Fibroblast of upper back skin (primary cell): ENCODE measurements at places on chromosomes 2 and 18.
A peak's percentile ranks its signal among the peaks of the same experiment; 100 is the strongest.

DNA sequence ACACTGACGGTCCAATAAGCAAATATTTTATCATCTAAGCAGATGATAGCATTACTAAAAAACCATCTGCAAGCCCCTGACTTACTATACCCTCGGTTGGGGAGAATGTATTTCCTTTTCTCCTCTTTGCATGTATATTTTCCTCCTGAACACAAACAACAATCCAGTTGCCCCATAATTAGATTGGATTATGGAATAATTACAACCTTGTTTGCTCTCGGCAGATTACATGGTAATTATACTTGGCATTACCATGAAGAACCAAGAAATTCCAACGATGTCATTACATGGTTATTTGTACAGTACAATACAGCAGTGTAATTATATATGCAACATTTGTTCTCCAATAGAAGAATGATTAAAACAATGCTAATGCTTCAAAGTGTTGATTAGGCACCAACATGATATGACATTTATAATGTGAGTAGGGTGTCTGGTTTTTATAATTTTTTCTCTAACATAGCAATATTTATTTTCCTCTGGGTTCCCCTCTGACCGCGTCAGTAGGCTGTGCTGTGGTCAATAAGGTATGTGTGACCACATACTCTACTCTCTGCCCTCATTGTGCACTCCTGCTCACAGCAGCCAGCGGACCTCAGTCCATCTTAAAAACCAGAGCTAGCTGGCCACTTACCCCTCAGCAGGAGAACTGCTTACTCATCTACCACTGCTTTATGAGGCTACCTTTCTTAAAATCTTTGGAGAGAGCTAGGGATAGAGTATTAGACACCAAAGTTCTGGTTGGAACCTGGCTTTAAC lies 176.1 kb downstream of the INSIG2 start:
- peak; percentile 31 for DNase-seq

- DNase-seq = no peak
Measured at GRCh38 chr2:17748745-17749144, 4.9 kb downstream of the SMC6 start.

DNA sequence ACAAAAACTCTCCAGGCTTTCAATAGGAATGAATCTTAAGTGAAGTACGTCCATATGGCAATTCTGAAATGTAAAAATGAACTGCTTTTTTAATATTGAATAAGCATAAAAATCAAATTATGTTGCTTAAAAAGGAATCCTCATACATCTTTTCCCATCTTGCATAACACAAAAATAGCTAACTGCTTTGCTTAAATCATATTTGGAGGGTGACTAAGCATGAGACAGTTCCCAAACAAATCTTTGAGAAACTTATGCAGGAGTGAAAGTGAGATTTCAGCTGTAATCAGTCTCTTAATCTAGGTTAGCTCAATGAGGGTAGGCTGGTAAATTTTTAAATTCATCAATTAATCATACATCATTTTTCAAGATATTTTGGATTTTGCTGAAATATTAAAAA lies 111.5 kb downstream of the MBD5 start:
- DNase-seq = peak; percentile 54

DNA sequence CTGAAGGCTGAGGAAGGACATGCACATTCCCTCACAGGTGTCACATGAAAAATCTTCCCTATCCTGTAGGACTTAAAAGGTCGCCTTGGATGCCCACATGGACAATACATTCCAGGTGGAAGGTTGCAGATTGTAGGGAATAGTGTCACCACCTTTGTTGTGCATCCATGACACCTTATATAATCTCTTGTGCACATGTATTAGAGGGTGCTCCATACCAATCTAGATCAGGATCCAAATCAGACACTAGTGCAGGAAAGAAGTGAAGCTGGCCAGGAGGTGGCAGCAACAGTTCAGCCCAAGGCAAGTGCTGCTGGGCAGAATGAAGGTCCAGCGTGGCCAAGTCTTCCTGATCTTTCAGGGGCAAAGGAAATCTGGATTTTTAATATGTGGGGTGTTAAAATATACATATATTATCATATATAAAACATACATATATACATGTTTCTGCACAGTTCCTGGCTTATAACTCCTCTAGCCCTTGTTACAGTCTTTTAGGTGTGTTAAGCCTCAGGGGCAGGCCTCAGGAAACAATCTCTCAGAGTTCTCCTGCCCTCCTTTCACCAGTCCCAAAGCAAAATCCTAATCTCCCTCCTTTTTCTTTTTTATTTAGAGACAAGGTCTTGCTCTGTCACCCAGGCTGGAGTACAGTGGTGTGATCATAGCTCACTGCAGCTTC lies 16.6 kb downstream of the NIF3L1 start:
- DNase-seq = peak; percentile 59

GRCh38 chr18:35578481-35578880 lies 3.1 kb upstream of the GALNT1 start:
- DNase-seq = peak; percentile 28

GRCh38 chr2:89797320-89798038 lies 1106.0 kb downstream of the RPIA start:
- DNase-seq = no peak

DNA sequence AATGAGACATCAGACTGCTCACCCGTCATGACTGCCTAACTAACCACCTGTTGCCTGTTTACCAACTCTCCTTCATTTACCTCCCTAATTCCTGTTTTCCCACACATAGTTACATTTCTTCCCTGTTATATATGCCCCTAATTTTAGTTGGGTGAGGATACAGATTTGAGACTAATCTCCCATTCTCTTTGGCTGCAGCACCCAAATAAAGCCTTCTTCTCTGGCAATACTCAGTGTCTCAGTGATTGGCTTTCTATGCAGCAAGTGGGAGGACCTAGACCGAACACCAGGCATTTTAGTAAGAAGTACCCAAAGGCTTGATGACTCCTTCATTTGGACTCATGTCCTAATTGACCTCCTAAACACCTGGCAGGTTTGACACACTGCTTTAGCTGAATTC lies 147.2 kb downstream of the TRIB2 start:
- no peak for DNase-seq

GRCh38 chr2:170930131-170930990 lies 1.3 kb downstream of the GORASP2 start:
- DNase-seq = peak; percentile 8

DNA sequence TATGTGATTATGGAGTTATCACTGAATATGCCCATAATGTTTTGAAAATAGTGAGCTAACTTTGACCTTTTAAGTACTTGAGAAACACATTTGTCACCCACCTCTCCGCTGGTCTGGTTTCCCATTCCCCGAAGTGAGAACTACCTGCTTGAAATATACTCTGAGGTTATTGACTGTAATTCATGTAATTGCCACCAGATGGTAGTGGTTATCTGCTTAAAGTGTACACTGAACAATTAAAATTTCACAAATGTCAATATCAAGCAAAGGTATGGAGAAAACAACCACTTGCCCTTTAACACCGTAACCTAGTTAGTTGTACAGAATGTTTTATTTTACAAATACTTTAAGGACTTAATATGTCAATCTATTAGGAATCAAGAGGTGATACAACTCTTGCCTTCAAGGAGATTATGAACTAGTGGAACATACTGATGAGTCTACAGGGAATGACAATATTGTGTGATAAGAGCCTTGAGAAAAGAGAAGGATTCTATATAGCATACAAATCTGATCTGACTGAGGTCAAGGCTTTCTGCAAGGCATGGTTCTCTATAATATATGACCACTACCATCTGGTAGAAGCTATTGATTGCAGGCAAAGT lies 316.8 kb upstream of the KCNH7 start:
- DNase-seq = peak; percentile 33

DNA sequence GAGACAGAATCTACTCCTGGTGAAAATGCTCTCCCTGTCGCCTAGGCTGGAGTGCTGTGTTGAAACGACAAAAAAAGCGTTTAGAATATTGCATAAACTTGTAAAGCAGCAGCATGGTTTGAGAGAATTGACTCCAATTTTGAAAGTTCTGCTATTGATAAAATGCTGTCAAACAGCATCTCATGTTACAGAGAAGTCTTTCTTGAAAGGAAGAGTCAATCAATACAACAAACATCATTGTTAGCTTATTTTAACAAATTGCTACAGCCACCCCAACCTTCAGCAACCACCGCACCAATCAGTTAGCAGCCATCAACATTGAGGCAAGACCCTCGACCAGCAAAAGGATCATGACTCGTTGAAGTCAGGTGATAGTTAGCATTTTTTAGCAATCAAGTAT lies 6.9 kb downstream of the C2orf76 start:
- no peak for DNase-seq

GRCh38 chr2:100964681-100965169 lies 37.4 kb upstream of the RPL31 start:
- peak; percentile 59 for DNase-seq

GRCh38 chr18:23521271-23521670 lies 18.0 kb downstream of the RMC1 start:
- no peak for DNase-seq

DNA sequence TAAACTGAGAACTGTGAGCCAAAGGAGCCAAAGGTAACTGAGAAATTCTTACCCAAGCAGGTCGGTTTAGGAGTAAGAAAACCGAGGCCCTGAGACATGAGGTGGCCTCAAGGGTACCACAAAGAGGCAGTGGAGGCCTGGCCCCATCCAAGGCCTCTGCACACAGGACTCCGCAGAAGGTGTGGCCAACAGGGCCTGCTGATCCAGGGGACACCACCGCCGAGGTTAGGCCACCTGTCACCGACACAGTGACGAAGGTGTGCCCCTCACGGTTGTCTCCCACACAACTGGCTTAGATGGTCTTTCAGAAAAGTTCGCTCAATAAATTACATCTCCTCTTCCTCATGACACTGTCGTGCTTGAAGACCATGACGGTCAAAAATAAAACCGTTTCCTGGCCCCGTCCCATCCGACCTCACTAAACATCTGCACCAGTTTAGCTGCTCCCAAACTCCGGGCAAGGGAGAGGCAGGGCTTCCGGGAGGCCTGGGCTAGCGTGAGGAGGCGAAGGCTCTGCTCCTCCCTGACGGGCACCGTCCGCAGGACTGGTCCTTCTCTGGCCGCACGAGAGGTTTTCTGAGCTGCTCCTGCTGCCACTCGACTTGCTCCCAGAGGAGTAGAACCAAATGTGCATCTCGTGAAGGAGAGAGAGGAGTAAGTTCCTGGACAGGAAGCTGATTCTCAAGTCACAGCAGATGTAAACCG lies 442.0 kb downstream of the EIPR1 start:
- DNase-seq = no peak

DNA sequence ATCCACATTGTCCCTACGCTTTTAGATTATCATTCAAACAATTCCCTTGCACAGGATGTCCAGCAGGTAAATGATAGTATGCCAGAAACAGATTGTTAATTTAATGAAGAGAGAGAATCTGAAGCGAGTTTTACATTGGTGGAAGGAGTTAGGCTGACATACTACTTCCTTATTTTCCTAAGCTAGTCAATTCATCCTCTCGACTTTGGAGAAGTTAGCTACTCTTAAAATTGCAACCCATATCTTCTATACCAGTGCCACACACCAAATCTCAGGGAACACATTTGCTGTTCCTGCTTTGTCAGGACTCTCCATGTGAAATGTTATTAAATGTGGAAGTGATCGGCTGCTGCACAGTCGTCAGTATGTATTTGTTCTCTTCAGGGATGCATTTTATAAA lies 249.2 kb downstream of the NAPG start:
- no peak for DNase-seq

DNA sequence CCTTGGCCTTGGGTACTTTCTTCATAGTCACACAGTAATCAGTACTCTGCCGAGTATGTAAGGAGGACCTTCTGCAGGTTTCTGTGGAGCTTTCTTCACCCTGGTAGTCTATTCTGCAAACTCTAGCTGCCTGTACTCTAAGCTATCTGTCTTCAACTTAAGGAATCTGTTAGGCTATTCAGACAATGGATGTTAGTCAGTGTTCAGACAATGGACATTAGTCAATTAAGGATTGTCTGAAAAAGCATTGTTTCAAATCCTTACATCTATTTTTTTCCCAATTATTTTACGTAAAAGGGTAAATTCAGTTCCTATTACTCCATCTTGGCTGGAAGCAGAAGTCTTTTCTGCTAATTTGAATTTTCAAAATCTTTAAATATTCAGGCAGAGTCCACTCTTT lies 75.7 kb downstream of the WDR7 start:
- DNase-seq = no peak

- peak; percentile 54 for DNase-seq
Measured at GRCh38 chr18:52682260-52682659, 342.3 kb downstream of the DCC start.

DNA sequence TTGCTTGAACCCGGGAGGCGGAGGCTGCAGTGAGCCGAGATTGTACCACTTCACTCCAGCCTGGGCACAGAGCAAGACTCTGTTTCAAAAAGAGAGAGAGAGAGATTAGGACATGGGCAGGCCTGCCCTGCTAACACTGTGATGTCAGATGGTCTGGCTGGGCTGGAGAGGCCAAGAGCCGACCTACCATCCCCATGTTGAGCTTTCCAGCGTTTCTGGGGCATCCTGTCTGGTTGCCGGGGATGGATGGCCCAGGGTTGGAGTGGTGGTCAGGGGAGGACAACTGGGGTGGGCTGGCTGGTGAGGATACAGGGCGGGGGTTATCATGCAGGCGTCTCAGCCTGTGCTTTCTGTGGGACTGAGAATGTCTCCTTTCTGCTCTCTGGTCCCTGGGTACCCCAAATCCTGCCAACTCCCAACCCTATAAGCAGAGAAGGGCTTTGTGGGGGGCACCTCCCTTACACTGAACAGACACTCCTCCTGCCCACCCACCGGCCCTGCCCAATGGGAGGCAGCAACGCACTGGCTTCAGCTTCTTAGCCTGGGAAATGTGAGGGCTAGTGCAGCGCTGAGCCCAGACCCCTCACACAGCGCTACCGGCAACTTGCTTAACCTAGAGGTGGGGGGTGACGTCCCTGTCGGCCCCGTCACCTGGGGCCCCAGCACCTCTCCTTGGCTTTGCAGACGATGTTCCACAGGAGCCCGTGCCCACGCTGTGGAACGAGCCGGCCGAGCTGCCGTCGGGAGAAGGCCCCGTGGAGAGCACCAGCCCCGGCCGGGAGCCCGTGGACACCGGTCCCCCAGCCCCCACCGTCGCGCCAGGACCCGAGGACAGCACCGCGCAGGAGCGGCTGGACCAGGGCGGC lies 5.4 kb downstream of the SNORC start:
- no peak for DNase-seq

GRCh38 chr18:49566217-49566770 lies 4.4 kb downstream of the LIPG start:
- DNase-seq = no peak
